ENCODE measurements at places on chromosomes 13 and 19. TPM values are rescaled to one million over a fixed set of nuclear protein-coding genes. Genes with fewer than 3 reads are reported as not detected.

The ZNF541 gene
- 0.07 TPM for total RNA-seq

DNA sequence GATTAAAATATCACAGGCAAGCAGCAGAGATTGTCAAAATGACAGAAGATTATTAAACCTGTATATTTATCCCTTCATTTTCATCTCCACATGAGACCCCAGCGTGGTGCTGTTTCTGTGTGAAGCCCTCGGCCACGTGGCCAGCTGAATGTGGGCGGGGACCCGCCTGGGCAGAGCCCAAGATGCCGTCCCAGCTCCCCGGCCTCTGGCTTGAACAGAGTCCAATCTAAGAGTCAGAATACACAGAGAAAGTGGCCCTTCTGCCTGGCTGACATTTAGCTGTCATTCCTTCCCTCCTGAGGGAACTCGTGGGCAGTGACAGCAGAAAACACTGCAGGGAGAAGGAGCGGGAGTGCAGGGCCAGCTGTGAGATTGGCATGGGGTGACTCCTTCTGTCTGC is 34.9 kb upstream of the UQCRFS1 start:
- no peak for DNase-seq

GRCh38 chr19:46898731-46899130 is 37.9 kb downstream of the ARHGAP35 start:
- DNase-seq: no peak

GRCh38 chr19:34209726-34210125 is 37.4 kb downstream of the LSM14A start:
- no peak for DNase-seq

- peak; percentile 52 for DNase-seq
These were observed 74.5 kb upstream of the RAP2A start for GRCh38 chr13:97359181-97360057.

DNA sequence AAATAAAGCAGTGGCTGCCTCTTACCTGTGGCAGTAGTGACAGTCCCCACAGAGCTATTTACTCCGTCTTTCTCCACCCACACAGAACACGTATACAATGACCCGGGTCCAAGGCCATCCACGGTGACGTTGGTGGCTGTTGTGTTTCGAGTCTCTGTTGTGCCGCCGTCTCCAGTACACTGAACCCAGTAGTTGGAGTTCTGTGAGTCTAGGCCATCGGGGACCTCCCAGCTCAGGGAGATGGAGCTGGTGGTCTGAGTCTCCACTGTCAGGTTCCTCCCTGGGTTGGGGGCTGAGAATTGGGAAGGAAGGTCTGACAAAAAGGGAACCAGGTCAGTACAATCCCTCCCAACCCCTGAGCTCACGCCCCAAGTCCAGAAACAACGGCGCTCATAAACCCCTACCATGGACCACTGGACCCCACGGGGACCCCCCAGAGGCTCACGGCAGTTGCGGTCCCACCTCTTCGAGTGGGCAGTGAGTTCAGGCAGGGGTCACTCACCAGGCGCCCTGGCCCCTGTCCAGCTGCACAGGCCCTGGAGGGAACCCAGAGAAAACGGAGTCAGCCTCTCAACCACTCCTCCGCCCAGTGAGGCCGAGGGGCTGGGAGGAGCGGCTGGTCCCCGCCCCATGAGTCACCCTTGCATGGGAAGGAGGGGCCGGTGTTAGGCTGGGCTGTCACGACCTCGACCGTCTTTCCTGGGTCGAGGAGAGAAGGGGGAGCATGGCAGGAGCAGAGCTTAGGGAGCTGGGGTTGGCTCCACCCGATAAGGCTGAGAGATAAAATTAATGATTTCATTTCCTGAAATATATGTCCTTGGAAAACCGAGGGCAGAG is 2.4 kb downstream of the PTPRH start:
- DNase-seq: peak; percentile 64

GRCh38 chr13:106513025-106513983 is 22.2 kb downstream of the EFNB2 start:
- DNase-seq: no peak

GRCh38 chr13:109447667-109448066 is 338.7 kb downstream of the IRS2 start:
- no peak for DNase-seq

- DNase-seq: no peak
These were observed 115.3 kb upstream of the C1QTNF9B start for GRCh38 chr13:24012648-24013047.

- no peak for DNase-seq
These were observed 26.5 kb downstream of the SH3GL1 start for GRCh38 chr19:4373601-4374497.

The B3GLCT gene
- 2.8 TPM for total RNA-seq

The LGI4 gene
- total RNA-seq: 0.50 TPM

DNA sequence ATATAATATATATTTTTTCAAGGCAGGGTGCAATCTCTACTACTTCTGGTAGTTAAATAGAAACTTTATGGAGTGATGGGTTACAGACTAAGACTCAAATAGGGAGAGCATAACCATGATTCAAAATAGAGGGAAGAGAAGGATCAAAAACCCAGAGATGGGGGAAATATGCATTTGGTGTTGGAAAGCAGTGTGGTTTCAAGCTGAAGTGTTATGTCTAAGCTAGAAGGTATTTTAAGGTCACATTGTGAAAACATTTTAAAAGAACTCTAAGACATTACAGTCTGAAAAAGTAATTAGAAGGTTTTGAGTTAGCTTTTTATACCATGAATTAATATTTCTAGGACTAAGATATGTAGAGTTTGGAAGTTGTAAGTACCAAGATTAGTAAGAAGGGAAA is 2741.4 kb downstream of the PCDH9 start:
- no peak for DNase-seq

The POU2F2 gene
- total RNA-seq: 57.3 TPM

The TNNI3 gene
- total RNA-seq: not detected

GRCh38 chr13:82634946-82635345 is 1247.3 kb downstream of the SLITRK1 start:
- no peak for DNase-seq

DNA sequence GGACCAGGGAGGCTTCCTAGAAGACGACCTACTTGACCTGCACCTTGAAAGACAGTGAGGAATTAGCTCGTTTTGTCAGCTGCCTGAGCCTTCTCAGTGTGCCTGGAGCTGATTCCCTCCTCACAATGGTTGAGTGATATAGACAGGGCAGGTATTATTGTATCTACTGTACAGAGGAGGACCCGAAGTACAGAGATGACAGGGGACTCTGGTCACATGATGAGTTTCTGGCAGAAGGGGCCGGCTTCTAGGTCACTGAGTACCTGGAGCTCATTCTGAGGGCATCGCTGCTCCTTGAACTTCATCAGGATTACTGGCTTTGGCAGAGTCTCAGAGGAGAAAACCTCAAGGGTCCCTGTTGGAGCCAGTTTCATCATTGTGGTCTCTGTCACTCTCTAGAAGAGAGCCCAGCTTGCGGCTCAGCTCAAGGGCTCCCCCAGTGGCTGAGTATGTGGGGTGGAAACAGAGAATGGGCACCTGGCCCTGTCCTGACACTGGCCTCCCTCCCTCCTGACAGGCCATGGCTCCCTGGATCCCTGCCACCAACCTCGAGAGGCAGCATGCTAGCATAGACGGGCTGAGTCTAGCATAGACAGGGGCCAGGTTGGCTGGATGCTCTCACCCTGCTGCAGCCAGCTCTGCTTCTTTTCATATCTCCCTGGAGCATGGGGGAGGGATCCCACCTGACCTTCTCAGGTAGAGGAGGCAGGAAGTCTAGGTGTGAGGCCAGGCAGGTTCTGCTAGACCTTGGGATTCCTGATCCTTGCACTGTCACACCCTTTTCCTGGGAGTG is 38.7 kb downstream of the NFIX start:
- peak; percentile 60 for DNase-seq

The FUT6 gene
- not detected for total RNA-seq

GRCh38 chr13:98584668-98585397 is 7.9 kb upstream of the STK24 start:
- DNase-seq: no peak

The LRRC63 gene
- total RNA-seq: 0.63 TPM

DNA sequence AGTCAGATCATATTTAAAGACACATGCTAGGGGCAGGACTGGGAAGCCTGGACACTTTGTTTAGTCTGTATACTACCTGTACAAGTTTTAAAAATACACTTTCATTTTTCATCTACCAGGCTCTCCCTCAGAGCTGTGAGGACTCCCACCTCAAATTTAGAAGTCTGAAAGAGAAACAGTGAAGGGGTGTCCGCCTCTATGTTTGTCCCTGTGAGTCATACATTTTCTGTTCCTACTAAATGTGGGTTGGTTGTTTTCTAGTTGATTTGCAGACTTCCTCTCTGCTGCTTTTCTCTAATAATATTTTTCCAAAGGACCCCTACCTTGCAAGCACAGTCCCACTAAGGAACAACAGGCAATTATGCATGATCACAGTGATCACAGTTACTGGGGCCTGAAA is 110.5 kb downstream of the ENOX1 start:
- no peak for DNase-seq

The ODAD3 gene
- 0.15 TPM for total RNA-seq

The DKKL1 gene
- total RNA-seq: not detected

The OLFM2 gene
- 0.59 TPM for total RNA-seq

DNA sequence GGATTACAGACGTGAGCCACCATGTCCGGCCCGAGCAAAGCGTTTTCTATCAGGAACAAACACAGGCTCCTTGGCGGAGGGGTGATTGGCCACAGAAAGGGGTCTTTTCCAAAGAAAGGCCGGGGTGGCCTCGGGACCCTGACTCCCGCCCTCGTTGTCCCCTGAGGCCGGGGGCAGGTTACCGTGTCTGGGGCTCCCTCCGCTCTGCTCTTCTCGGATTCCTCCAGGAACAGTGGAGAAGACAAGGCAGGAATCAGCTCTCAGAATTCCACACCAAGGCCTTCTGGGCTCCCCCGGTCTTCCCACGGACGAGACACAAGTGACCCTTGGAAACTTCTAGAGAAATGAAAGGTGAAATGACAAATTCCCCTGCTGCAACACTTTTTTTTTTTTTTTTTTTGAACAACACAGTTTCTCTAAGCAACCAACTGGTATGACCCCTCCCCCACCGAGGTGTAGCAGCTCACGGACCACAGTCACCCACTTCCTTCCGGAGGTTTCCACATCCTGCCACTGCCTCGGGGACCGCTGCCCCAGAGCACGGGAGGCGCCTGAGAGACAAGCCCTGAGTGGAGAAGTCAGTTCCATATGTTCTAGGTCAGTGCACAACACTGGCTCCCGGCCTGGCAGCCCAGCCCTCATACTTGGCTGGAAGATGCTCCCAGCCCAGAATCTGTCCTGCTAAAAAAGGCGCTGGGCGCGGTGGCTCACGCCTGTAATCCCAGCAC is 11.0 kb downstream of the MOB3A start:
- peak; percentile 97 for DNase-seq

GRCh38 chr19:11659612-11660011 is 62.3 kb downstream of the ZNF627 start:
- no peak for DNase-seq

The PTPRH gene
- not detected for total RNA-seq

- peak; percentile 75 for DNase-seq
These were observed 32.2 kb downstream of the ZNF136 start for GRCh38 chr19:12194827-12195731.

- DNase-seq: no peak
These were observed 246.1 kb downstream of the NDFIP2 start for GRCh38 chr13:79727086-79727485.

DNA sequence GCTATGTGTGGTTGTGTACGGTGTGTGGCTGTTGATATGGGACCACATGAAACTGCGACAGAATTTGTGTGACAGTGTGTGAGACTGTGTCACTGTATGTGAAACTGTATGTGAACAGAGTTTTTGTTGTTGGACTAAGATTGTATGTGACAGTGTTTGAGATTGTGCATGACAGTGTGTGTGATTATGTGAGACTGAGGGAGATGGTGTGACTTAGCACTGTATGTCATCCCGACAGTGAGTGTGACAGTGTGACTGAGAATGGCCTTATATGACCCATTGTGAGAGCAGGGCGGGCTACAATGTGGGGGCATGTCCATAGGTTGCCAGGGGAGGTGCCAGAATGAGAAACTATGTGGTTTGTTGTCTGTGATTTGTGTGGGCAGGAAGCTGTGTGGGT is 930 bp downstream of the ZNF583 start:
- DNase-seq: peak; percentile 34

The GIPR gene
- total RNA-seq: 6.6 TPM

The CEACAM16 gene
- not detected for total RNA-seq

GRCh38 chr19:47111006-47111621 is 2.5 kb downstream of the ZC3H4 start:
- peak; percentile 71 for DNase-seq

DNA sequence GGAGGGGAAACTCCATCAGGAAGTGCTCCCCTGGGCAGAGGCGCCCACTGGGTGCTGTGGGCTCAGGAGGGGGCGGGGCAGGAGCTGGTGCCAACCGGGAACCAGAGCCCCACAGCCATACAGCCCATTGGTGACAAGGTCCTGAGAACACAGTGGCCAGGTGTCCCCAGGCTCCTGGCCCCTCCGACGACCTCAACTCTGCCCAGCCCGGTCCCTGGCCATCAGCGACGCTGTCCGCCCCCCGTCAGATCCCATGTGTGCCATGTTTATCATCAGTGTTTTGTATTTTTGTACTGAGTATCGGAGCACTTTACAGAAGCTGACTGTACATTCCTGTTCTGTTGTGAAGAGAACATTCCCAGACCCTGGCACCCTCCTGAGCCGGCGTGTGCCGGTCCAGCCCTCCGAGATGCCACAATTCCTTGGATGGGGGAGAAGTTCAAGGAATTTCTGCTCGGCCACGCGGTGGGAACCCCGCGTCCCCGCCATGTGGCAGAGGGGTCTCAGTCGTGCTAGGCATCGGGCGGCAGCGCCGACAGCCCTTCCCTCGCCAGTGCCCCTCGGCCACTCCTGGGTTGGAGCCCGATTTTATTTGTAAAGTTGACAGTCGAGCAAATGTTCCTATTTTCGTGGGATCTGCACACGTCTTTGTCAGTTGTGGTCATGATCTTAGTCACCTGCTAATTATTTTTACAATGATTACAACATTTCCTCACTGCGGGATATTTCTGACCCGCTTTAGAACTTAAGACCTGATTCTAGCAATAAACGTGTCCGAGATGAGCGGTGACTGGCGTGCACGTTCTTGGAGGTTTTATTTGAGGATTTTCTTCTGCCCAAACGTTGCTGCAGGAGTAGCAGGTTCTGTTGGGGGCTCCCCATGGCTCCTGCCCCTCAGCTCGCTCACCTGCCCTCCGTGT is 16.9 kb downstream of the PEX11G start:
- DNase-seq: no peak

- peak; percentile 17 for DNase-seq
These were observed 43.0 kb downstream of the CACNA1A start for GRCh38 chr19:13463296-13463695.

DNA sequence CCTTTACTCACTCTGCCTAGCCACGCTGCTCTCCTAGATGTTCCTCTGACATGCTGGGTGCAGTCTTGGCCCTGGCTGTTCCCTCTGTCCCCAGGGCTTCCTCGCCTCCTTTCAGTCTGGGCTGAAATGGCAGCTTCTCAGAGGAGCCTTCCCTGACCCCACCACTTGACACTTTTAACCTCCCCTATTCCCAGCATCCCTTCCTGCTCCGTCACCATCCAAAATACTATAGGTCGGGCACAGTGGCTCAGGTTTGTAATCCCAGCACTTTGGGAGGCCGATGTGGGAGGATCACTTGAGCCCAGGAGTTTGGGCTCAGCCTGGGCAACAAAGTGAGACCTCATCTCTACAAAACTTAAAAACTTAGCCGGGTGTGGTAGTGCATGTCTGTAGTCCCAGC is 2.6 kb downstream of the FAM187B start:
- peak; percentile 3 for DNase-seq
